ENCODE measurements at places on chromosomes 6 and 20.

GRCh38 chr6:19410481-19410880, 426.7 kb upstream of the ID4 start:
- ATAC-seq: no peak

- no peak for ATAC-seq
These were observed 648 bp upstream of the RBBP8NL start for GRCh38 chr20:62428002-62428372.

DNA sequence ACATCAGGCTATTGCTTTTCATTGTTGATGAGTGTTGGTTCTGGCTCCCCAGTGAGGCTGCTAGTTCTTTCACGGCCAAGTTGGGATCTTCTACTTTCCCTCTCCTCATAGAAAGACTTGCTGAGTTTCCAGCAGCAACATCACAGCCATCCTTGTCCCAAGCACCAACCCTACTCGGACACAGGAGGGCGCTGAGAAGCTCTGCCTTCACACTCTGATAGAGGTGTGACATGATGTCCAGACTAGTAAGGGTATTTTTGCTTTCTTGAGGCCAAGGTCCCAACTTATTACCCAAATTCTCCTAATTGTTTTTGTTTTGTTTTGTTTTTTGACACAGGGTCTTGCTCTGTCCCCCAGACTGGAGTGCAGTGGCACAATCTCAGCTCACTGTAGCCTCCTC, 3.0 kb upstream of the GCM1 start:
- ATAC-seq: no peak

GRCh38 chr6:118680452-118681095, 29.2 kb upstream of the CEP85L start:
- ATAC-seq: peak; percentile 96

- no peak for ATAC-seq
These were observed 237.5 kb upstream of the SLC35B3 start for GRCh38 chr6:8672882-8673281.

Measured in activated T-helper 17 cell treated with anti-CD3 and anti-CD28 coated beads, Interleukin-2, amount 50 U/mL, for 72 hours (primary cell).